ENCODE measurements at places on chromosomes 13 and 19.

GRCh38 chr19:45346449-45346848 lies 5.9 kb downstream of the KLC3 start:
- no peak for DNase-seq

GRCh38 chr19:33676999-33677665 lies 55.4 kb downstream of the CHST8 start:
- no peak for DNase-seq

DNA sequence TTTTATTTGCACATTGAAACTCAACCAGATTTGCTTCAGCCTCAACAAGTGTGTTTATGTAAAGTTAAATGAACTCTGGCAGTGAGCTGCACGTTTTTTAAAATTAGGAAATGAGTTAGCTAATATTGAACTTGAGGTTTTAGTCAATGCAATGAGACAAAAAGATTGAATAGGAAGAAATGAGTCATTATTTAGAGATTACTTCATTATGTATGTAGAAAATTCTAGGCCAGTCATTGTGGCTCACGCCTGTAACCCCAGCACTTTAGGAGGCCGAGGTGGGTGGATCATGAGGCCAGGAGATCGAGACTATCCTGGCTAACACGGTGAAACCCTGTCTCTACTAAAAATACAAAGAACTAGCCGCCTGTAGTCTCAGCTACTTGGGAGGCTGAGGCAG lies 22.8 kb upstream of the CD70 start:
- no peak for DNase-seq

- no peak for DNase-seq
Measured at GRCh38 chr13:59834801-59835200, 328.9 kb downstream of the DIAPH3 start.

DNA sequence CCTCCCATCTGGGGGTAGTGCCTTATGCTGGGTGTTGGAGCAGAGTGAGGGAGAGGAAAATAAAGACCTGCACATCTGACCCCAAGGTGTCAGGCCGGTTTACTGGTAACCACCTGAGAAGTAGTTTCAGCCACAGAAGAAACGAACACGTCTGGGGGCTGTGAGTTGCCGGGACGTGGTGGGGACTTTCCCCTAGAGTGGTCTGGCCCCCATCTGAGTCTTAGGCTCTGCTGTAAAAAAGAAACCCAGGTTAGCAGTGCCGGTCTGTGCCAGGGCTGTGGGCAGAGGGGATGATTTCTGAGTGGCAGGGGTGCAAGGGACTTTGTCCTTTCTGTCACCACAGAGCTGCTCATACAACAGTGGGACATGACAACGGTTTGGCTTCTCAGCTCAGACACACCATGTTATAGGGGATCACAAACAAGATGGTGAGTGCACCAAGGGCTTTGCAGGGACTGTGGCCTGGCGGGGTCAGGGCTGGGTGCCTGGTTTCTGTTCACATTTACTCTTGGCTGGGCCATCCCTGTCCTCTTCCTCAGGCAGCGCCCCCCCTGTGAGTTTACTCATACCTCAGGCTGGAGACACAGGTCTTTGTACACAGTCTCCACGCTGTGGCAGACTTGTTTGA lies 9.0 kb downstream of the GCDH start:
- DNase-seq: no peak

DNA sequence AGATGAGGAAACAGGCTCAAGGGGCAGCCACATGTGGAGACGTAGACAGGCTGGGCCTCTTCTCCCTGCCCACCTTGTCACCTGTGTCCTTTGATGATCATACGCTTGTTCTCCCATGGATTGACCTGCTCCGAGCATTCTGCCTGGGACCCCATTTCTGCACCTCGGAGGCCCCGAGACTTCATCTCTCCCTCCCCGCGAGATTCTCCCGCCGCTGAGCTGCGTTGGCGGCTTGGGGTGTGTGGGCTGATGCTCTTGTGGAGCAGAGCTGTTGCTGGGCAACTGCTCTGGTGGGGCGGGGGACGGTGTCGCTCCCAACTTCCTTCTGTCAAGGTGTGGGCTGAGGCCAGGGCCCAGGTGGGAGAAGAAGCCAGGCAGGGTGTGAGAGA lies 22.1 kb downstream of the MAST3 start:
- no peak for DNase-seq

DNA sequence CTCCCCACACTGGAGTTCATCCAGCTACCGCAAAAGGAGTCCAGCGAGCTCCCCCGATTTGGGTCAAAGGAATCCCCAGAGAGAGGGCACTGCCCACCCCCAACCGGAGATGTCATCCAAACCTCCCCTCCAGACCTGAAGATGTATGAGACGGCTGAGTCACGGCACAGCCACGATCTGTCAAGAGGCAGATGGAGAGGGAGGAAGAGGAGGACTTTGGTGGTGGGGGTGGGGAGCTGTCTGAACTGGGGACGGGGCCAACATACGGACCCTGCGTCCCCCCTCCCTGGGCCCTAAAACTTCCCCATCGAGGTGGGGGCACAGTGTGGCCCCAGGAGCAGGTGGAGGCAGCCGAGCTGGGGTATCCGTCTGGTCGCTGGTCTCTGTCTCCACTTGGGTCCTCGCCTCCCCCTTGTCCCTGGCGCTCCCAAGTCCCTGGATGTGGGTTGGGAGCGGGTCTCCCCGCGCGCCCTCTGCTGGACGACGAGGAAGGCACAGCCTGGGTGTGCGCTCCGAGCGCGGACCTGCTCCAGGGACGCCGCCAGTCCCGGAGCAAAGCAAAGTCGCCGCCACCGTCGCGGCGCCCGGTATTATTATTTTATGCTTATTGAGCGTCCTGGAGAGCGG lies 3.8 kb downstream of the PDE4A start:
- no peak for DNase-seq

DNA sequence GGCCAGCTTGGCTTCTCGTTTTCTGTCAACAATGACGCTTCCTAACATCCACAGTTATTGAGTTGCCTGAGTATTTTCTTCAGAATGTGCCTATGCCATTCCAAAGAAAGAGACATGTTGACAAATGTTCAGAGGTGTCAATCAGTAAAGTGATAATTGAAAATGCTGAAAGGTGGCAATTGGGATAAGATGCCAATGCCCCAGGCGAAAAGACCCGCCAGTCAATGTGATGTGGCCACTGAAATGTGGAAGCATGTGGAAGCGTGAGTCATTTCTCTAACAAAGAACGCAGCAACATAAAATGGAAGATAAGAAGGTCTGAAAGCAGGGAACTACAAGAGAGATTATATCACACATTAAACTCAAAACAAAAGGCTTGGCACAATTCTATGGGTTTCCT lies 882.2 kb upstream of the SLC10A2 start:
- no peak for DNase-seq

DNA sequence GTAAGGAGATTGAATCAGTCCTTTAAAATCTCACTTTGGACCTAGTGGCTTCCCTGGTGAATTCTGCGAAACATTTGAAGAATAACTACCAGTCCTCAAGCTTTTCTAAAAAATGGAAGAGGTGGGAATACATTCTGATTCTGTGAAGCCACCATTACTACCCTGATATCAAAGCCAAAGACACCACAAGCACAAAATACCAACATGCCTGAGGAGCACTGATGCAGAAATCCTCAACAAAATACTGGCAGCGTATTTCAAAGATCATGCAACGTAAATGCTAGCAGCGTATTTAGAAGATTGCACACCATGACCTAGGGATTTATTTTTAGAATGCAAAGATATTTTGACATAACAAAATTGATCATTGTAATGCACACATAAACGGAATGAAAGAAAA lies 14.4 kb downstream of the ATP4B start:
- no peak for DNase-seq

Measured in stimulated activated CD4-positive, alpha-beta T cell treated with anti-CD3 and anti-CD28 coated beads, Interleukin-1b, Interleukin-23, amount 100 ng/mL, for 1 hour (primary cell).